Left ventricle myocardium inferior (tissue), 1 donor: ENCODE measurements at places on chromosomes 3 and 15. TPM values are rescaled to one million over a fixed set of nuclear protein-coding genes. Genes with fewer than 3 reads are reported as not detected.

TMEM207 gene
- not detected for total RNA-seq

TCTA gene
- 17.7 TPM for total RNA-seq

ARGFX gene
- total RNA-seq: not detected

HCN4 gene
- 21.9 TPM for total RNA-seq

EXD1 gene
- total RNA-seq: not detected

GRCh38 chr15:56034514-56034913, 41.1 kb upstream of the NEDD4 start:
- DNase-seq: no peak

DNA sequence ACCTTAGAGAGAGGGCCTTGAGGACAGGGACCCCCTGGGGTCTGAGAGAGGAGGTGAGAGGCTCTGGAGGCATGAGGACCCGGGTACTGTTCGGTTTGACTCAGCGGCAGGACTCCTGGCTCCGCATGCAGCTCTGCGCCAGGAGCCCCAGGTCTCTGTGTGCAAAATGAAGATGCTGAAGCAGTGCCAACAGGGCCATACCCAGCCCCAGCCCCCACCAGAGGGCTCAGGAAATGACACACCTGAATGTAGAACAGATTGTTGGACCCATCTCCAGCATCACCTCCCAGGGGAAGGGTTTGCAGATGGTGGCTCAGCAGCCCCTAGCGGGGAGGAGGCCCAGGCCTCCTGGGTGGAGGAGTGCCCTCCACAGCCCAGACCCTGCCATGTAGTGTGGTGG, 30.2 kb downstream of the EPHB3 start:
- DNase-seq: no peak

- no peak for DNase-seq
Measured at GRCh38 chr3:124266487-124266886, 274.6 kb upstream of the ROPN1 start.
